ENCODE measurements at places on chromosomes 4 and X.
A peak's percentile ranks its signal among the peaks of the same experiment; 100 is the strongest.

GRCh38 chr4:23728971-23729370 lies 160.9 kb downstream of the PPARGC1A start:
- no peak for DNase-seq

DNA sequence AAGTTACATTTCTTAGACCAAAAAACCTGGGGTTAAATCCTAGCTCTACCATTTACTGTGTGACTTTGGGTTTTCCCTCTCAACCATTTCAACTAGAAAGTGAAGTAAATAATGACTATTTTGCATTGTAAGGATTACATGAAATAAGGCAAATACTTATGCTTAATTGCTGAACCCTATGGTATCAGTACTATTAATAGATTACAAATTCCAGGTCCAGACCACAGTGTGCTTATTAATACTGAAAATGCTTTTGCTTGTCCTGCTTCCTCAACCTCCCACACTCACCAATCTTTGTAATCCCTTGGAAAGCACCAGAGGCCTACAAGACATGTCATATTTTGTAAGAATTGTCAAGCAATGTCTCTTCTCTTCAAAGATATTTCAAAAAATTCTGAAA lies 456.5 kb downstream of the SPOCK3 start:
- DNase-seq: no peak

GRCh38 chr4:111113591-111113990 lies 490.7 kb upstream of the PITX2 start:
- no peak for DNase-seq

DNA sequence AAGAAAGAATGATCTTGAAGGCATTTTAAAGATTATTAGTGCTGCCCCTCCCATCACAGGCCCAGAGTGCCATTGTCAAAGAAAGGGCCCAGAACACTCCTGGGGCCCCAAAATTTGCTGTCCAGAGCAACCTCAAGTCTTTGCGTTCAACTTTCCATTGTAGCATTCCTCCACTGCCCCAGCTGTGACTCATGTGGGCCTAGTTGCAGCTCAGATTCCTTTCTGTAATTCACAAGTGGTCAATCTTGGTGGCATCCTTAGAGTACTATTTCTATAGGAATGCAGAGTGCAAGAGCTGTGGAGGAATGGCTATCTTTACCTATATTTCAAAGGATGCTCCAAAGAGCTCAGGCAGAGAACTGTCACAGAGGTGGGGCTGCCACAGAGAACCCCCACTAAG lies 1500.8 kb upstream of the IGFBP7 start:
- no peak for DNase-seq

DNA sequence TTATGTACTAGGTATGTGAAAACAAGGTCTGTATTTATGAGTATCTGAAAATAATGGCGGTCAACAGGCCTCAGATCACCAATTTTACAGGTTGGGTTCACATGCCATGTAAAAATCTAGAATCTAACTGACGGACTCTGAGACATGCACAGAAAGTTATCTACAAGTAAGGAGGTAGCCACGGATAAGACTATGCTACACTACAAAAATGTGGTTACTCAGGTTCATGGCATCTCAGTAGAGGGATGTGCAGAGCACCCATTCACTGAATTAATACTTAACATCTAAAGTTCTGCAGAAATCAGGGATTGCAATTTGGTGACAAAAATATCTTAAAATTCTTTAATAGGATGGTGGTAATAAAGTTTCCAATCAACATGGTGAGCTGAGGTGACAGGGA lies 155.9 kb downstream of the APBB2 start:
- no peak for DNase-seq

GRCh38 chr4:82797405-82798111 lies 1.0 kb downstream of the SCD5 start:
- peak; percentile 19 for DNase-seq

DNA sequence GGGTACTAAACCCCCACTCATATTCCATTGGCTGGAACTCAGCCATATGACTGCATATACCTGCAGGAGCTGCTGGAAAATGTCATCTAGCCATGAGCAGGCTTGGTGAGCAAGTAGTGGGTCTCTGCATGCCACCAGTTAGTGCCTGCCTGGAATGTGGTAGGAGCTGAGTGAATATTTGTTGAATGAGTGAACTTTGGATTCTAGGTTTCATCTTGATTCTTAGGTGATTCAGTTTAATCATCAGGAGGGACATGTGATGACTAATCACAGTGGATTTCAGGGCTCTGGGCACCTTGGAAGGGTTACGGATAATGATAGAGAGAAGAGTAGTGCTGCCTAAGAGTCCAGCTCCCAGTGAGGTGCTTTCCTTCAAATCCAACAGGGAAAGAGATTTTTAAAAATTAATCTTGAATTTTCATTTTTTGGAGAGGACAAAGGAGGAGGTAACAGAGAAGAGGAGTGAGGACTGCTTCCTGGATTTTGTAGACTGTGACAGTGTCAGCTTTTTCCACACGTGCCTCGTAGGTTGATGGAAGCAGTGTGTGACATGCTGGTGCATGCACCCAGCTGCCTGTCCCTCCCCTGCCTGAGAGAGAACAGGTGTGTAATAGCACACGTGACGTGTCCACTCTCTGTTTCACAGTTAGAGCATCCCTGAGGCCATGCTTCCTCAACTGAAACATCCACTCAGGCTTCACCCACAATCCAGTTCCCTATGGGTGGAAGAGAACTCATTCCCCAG lies 30.4 kb downstream of the NHS start:
- DNase-seq: no peak

DNA sequence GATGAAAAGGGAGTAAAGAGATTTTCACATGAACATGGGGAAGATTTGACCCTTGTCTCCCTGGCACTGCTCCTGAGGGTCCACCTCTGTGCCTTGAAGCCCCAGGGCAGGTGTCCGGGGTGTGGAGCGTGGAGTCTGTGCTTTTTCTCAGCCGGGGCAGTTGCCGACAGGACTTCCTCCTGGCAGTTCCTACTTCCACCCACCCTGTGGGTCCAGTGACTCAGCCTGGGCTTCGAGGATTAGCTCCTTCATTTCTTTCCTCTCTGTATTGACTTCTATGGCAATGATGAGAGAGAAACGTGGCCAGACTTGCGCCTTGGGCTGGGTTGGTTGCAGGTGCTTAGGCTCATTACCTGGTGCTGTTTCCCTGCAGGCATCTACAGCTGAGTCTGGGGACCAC lies 35.9 kb upstream of the CLCN4 start:
- no peak for DNase-seq

- peak; percentile 73 for DNase-seq
Observed at GRCh38 chr4:54233697-54234496, 4.8 kb downstream of the PDGFRA start.

DNA sequence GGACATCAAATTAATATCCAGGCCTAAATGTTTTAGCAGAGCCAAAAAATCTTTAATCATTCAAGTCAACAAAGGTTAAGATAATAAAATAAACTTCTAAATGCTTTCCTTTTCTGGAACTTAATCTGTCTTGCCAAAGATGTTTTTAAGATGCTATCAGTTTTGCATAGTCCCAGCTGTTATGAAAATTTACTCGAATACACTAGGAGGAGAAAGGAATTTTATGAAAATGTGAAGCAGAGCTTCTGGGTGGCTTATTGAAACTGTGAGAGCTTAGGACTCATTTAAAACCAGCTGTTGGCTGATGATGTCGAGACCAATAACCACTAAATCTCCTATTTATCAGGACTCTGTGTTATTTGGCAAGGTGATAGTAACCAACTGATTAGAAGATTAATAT lies 202.2 kb upstream of the ETNPPL start:
- no peak for DNase-seq

- peak; percentile 30 for DNase-seq
Observed at GRCh38 chrX:49838374-49838773, 9.3 kb downstream of the PAGE4 start.

Data from RPMI8226 (cell line).